Eye (tissue), 1 donor: ENCODE measurements at places on chromosomes 7 and 10.

DNA sequence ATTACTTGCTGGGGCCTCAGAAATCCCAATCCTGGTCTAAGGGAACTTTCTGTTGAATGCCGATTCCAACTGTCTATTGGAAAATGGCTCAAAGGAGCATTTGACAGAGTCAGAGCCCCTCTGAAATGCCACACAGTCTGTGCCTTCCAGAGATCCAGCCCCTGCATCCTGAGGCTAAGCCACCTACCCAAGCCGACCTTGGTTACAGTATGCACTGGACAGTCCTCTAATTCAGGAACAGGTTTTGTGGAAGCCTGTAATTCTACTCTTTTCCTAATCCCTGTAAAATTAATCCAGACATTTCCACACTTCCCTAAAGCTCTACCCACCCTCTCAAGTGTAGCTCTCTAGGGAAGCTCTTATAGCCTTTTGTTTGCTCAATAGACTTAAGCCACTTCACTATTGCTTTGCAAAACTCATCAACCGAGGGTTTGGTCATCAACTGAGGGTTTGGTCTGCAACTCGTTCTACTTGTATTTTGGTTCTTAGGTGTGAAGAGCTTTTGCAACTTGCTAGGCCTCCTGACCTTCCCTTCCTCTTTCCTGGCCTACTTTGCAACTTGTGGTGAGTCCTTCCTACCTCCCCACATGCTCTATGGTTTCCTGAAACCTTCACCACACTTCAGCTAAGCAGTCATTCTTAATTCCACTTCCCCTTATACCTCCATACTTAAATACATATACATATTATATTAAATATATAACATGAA, 364.8 kb downstream of the SFMBT2 start:
- DNase-seq: no peak

- no peak for DNase-seq
These were observed 13.5 kb downstream of the GUSB start for GRCh38 chr7:65968256-65969185.

DNA sequence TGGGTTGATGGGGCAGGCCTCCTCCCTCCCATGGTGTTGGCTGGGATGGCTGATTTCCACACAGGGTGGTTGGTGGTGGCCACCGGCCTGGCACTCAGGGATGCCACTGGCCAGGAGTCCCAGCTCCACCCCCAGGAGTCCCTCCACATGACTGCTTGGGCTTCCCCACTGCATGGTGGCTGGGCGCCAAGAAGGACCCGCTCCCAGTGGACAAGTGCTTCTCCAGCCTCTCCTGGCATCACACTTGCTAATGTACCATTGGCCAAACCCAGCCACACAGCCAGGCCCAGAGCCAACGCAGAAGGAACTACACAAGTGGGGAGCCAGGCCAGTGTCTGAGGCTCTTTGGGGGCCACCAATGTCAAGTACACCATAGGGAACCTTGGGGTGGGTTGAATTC, 73.6 kb upstream of the DNAAF5 start:
- no peak for DNase-seq

- peak; percentile 2 for DNase-seq
These were observed 17.7 kb downstream of the FRG2B start for GRCh38 chr10:133608855-133609254.

- DNase-seq: no peak
These were observed 216.9 kb upstream of the FERD3L start for GRCh38 chr7:19362099-19362498.

GRCh38 chr10:132624847-132625471, 87.4 kb downstream of the INPP5A start:
- no peak for DNase-seq

DNA sequence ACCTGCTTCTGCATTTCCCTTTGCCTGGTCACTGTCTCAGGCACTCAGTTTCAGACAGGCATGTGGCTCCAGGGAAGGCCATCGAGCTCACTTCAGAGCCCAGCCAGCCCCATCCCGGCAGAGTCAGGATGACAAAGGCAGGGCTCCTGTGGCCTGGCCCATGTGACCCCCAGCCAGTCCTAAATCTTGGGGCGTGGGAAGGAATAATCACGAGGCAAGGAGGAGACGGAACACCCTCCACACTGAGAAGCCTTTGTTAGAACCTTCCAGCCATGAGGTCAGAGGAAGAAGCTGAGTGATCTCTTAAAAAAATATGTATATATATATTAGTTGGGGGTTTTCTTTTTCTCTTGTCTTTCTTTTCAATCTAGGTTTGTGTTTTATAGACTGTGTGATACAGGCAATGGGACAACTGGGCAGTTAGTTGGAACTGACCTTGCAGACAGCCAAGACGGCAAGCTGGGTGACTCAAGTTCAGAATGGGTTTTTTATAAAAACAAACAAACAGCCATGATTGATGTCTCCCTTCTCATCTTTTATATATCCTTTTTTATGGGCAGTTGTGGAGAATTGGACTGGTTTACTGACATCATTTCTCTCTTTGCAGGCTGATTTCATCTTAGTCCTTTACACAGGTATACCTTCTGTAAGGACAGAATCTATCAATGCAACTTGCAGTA, 60.8 kb downstream of the CHN2 start:
- no peak for DNase-seq
